ENCODE measurements at places on chromosomes 7 and 10.

- no peak for DNase-seq
These were observed 96.6 kb downstream of the ZNF248 start for GRCh38 chr10:37760817-37761216.

GRCh38 chr10:52631146-52631545 is 141.4 kb downstream of the MBL2 start:
- no peak for DNase-seq

DNA sequence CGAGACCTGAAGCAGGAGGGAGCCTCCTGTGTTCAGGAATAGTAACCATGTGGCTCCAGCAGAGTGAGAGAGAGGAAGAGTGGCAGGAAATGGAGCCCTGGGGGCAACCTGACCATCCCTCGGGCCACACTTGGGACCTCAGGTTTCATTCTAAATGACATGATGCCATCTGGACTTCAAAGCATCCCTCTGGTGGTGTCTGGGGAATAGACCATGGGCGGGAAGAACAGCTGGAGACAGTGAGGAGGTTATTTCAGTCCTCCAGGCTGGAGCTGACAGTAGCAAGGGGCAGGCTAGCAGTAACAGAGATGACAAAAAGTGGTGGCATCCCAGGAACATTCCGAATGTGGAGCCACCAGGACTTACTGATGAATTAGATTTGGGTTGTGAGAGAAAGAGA is 44.8 kb downstream of the AKR1B1 start:
- DNase-seq = no peak

- DNase-seq = no peak
These were observed 41.7 kb downstream of the AKR1E2 start for GRCh38 chr10:4867520-4868356.

Measured in NCI-H510A treated with DMSO at 0.1 percent for 48 hours (cell line).